Thoracic aorta (tissue), 2 donors: ENCODE measurements at places on chromosomes 3 and 15. TPM values are rescaled to one million over a fixed set of nuclear protein-coding genes. Genes with fewer than 3 reads are reported as not detected.

SPINK8 gene
- not detected for total RNA-seq

DNA sequence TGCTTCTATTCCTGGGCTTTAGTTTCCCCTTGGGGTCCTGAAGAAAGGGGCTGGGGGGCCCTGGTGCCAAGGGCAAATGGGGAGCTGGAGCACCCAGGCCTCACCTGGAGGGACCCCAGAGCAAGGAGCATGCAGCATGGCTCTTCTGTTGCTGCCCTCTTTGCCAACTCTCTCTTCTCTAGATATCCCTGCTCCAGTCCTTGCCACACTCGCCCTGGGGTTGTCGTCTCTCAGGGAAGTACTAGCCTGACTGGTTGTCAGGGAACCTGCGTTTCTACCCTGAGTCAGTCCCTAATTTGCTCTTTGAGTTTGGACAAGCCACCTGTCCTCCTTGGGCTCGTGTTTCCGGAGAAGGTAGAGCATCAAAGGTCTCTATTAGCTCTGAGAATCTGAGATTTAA lies 63.7 kb upstream of the UBE2Q2 start:
- no peaks in the 10 kb centered on the region for H3K27me3 ChIP-seq
- no peak overlapping the region for H3K27ac ChIP-seq
- peaks cover 11% of the 10 kb centered on the region for H3K4me1 ChIP-seq
- no peak overlapping the region for H3K4me3 ChIP-seq
- DNase-seq = no peak
- no peaks in the 10 kb centered on the region for H3K36me3 ChIP-seq

DNA sequence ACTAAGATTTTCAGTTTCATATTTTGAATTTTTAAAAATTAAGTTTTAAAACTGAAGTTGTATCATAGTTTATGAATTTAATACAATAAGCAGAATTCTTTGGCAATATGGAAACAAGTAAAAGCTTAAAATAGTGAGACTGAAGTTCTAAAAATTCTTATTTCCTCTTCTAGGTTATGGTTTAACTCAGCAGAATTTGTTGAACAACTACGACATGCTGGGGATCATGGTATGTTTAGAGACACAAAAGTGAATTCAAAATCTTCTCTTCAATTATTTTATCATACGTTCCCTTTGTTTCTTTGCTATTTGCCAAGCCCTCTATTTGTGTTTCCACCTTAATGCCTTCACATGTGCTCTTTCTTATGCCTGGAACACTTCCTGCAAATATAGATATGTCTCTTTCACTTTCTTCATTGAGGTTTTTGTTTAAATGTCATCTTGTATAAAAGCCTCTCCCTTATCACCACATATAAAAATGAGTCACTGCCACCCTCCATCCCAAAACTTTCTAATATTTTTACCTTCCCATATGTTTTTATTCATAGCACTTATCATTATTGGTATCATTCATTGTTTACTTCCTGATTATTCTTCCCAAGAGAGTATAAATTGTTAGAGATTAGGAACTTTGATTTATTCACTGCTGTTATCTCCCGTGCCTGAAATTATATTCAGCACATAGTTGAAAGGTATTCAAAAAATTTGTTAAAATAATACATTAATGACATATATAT lies 6.4 kb downstream of the SUCNR1 start:
- H3K27me3 ChIP-seq = no peaks in the 10 kb centered on the region
- peaks cover 21% of the 10 kb centered on the region for H3K4me1 ChIP-seq
- H3K4me3 ChIP-seq = peak overlapping the region; percentile 41

- H3K4me3 ChIP-seq = no peak overlapping the region
- DNase-seq = no peak
- H3K4me1 ChIP-seq = no peaks in the 10 kb centered on the region
- no peaks in the 10 kb centered on the region for H3K36me3 ChIP-seq
- H3K27me3 ChIP-seq = no peaks in the 10 kb centered on the region
Measured at GRCh38 chr3:100438623-100438974, 37.3 kb downstream of the LNP1 start.

DNA sequence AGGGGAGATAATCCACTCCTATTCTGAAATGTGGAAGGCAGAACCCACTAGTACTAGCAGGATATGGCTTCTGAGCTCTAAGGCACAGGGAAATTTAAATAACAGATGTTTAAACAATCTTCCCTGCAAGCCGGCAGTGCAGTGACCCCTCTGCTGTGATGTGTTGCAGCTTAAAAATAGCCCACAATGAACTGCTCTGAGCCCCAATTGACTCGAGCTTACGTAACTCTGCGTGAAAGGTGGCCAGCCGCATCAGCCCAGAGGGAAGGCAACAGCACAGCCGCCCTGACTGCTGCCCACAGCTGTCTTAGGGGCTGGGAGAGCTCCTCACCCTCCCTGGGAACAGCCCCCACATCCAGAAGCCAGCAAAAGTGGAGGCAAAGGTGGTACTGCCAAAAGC lies 12.5 kb upstream of the CAMKV start:
- H3K36me3 ChIP-seq = no peaks in the 10 kb centered on the region
- H3K27me3 ChIP-seq = no peaks in the 10 kb centered on the region
- no peak overlapping the region for H3K27ac ChIP-seq
